ENCODE measurements at places on chromosomes 1 and 21.

GRCh38 chr1:59699227-59699847 is 115.4 kb upstream of the HOOK1 start:
- peak; percentile 25 for DNase-seq

GRCh38 chr1:199290186-199290585 is 651.3 kb downstream of the PTPRC start:
- DNase-seq = no peak

DNA sequence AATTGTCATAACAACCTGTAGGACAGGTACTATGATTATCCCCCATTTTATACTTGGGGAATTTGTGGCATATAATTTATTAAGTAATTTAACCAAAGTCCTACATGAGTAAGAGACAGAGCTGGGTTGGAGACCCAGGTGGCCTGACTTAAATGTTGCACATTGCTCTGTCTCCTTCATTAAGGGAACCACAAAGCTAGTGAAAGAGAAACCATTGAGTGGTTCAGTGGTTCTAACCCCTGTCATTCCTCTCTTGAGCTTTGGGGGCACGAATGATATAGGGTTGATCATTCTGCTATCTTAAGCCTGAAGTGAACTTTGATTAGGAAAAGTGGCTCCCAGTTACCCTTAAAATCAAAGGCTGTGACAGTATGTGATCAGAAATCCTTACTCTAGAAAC is 5.3 kb upstream of the MAP3K7CL start:
- DNase-seq = no peak

- DNase-seq = no peak
Measured at GRCh38 chr1:9901148-9902059, 8.7 kb downstream of the CTNNBIP1 start.

GRCh38 chr1:220966881-220967611 is 87.8 kb downstream of the HLX start:
- no peak for DNase-seq

DNA sequence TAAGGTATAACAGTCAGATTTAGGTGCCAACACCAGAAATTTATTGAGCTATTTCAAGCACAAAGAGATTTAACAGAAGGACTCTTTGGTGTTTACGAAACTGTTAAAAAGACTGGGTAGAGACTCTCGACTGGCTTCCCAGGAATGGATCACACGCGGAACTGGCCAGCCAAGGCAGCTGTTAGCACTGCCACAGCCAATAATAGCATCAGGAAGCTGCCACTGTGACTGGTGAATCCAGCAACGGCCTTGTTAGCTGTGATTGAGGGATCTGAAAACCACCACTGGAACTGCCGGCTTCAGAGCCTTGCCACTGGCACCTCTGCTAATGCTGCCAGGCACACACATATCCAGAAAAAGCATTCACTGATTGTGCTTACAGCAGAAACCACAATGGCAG is 10.6 kb upstream of the SIM2 start:
- DNase-seq = no peak

GRCh38 chr1:21672478-21673276 is 3.5 kb upstream of the RAP1GAP start:
- DNase-seq = no peak

Data from nephron progenitor cell (in vitro differentiated cells).